ENCODE measurements at places on chromosomes 16 and 17.

DNA sequence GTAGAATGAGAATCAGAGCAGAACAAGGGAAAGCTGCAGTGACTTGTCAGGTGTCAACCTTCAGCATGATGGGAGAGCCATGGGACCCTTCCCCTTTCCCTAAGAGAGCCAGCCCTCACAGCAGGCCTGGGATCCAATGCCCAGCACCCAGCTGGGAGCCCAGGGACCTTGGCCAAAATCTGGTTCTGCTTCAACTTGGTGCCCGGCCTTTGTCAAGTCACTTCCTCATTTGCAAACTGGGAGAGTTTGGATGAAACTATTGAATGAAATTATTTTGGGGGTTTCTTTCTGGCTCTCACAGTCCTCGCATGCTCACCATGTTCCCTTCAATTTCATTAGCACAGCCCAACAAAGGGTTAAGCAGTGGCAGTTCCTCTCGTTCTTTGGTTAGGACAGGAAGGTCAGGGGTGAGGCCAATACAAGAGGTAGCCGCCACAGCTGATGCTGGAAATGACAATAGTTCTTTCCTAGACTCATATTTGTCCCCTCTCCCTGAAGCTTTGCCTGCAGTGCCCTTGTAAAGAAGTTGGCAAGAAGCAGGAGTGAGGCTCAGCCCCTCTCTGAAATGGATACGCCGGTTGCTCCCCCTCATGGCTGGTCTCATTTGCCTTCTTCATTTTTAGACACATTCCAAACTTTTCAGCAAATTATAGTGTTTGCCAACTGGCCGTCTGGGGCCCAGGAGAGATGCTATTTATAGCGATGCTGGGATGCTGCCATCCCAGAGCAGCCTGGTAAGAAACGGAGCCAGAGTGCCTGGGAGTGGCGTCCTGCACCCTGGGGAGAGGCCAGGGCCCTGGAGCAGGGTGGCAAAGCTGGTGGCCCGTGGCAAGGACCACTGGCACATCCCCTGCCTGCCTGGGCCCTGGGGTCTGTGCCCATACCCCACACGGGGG is 34.5 kb upstream of the MEOX1 start:
- no peak for DNase-seq

GRCh38 chr16:24308200-24308599 is 52.1 kb downstream of the CACNG3 start:
- no peak for DNase-seq

- DNase-seq = no peak
Measured at GRCh38 chr16:85395207-85395912, 217.8 kb upstream of the GSE1 start.

DNA sequence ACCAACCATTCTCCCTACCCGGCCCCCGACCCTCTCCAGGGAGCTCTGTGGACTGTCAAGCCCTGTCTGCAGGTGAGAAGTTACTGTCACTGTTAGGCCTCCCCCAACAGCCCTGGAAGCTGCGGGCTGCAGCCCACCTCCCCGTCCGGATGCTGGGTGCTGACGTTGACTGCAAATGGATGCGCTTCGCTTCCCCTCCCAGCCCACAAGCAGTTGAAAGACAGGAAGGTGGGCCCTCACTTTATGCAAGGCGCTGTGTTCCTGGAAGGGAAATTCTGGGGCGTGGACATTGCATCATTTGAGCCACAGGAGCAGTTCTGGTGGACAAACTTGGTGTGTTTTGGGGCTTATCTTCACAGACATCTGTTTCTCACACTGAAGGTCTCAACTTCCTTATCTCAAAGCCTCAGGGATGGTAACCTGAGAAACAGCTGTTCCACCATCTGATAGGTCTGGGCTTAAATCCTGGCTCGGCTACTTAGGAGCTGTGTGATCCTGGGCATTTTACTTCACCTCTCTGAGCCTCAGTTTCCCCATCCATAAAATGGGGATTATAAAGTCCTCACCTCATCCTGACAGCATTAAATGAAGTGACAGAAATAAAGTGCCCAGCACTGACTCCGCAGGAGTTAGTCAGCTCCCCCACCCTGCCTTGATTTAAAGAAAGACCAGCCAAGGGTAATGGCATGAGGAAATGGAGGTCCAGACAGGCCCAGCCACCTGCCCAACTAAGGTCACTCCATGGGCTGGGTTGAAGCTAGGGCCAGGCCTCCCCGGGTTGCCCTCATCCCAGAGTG is 4.6 kb upstream of the DRC7 start:
- peak; percentile 30 for DNase-seq

DNA sequence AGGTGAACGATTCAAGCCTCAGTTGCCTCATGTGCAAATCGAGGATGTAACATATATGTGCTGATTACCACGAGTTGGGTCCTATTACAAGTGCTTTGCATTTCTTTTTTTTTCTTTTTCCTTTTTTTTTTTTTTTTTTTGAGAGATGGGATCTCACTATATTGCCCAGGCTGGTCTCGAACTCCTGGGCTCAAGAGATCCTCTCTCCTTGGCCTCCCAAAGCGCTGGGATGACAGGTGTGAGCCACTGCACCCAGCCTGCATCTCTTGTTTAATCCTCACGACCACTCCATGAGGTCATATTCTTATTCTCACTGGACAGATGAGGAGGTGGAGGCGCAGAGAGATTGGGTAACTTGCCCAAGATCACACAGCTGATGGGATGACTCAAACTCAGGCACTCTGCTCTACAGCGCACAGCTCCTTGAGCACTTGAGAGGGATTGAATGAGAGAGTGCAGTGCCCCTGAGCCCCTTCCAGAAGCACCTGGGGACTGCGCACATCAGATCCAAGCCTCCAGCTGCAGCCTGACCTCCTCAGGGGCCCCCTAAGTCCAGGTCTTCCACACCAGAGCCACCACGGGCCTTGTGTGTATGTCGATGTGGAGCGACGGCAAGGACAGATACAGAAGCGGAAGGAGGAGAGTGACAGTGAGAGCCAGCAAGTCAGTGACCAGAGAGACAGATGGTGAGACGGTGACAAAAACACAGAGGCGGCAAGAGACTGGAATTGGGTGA is 4.9 kb downstream of the STX1B start:
- DNase-seq = no peak

- no peak for DNase-seq
Measured at GRCh38 chr16:50578137-50578536, 29.9 kb downstream of the NKD1 start.

GRCh38 chr16:87344931-87345631 is 27.9 kb upstream of the C16orf95 start:
- peak; percentile 32 for DNase-seq

GRCh38 chr16:4796982-4797804 is 2.0 kb downstream of the SMIM22 start:
- no peak for DNase-seq

DNA sequence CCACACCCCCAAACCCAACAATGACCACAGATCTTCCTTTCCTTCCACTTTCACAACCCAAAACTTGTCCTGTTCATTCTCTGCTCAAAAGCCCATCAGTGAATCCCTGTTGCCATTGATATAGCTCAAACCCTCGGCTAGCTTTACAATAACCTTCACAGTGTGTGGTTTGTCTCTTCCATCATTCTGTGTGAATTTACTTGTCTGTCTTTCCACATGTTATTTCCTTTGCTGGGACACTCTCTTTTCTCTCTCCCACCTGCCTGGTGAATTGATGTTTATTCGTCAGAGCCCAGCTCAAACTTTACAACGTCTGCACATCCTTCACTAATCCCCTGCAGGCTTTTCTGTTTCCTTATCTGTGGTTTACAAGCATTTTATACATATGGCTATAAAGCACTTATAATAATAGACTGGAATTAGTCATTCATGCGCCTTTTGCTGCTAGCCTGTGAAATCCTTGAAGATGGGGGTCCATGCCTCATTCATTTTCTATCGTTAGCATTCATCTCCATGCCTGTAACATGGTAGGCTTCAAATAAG is 114.4 kb downstream of the CDH13 start:
- DNase-seq = no peak

GRCh38 chr16:15641753-15642556 is 999 bp downstream of the MARF1 start:
- DNase-seq = no peak

DNA sequence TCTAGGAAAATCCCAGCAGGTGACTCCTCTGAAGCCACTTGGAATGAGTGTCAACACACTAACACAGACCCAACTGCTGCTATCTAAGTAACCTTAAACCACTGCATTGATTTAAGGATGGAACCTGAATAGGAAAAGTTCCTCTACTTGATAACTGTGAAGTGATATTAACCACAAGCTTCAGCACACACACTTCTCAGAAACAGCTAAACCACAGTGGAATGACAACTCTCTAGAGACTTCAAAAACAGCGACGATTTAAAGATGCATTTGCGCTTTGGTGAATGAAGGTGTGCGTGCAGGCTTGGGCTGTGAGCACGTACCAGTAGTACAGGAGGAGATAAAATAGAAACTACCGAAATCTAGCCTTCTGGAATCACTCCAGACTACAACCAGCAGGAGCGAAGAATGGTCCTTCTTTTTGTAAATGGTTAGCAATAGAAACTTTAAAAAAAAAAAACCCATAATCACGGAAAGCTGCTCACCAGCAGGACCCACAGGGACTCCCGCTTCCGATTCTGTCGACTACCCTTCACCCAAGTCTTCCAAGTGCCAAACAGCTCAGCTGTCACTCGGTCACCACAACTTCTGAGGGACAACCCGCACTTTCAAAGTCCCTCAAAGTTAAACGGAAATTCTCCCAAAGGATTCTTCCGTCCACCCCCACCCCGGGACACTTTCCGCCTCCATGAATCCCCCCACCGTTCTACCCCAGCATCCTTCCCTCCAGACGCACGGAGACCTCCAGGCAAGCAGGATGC is 137.7 kb upstream of the CORO6 start:
- no peak for DNase-seq

- DNase-seq = no peak
Measured at GRCh38 chr17:75759457-75759856, 5.5 kb downstream of the GALK1 start.

- DNase-seq = no peak
Measured at GRCh38 chr16:83914091-83914710, 15.3 kb downstream of the MLYCD start.

DNA sequence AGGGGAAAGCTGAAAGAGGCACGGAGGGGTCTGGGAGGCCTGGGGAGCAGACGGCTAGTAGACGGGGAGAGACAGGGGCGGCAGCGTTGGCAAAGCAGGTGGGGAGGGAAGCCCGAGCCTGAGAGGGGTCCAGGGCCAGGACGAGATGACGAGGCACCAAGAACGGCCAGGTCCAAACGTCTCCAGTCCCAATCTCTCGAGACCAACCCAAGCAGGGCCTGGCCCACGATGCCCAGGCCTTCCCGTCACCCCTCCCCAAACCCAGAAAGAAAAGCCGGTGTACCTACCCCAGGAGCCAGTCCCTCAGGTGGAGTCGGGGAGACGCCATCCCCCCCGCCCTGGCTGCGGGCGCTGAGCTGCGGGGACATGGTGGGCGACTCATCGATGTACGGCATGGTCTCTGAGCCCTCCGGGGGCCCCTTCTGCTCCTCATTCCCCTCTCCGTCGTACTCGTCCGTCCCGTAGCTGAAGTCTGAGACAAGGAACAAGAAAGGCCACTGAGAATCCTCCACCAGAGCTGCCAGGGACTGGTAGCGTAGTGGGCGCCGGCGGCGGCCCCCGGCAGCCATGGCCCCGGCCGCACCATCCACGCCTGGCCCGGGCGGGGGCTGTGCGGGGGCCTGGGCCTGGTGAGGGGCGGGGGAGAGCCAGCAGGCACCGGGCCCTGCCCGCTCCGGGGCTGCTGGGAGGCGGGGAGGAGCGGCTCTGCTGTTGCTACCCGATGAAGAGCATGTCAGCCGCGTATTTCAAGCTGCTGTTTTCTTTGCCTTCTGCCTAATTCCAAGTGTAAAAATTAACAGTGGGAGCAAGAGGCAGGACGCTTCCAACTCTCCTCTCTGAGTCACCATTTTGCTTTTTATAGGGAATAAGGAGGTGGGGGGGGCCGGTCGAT is 54.6 kb downstream of the ABR start:
- DNase-seq = no peak

DNA sequence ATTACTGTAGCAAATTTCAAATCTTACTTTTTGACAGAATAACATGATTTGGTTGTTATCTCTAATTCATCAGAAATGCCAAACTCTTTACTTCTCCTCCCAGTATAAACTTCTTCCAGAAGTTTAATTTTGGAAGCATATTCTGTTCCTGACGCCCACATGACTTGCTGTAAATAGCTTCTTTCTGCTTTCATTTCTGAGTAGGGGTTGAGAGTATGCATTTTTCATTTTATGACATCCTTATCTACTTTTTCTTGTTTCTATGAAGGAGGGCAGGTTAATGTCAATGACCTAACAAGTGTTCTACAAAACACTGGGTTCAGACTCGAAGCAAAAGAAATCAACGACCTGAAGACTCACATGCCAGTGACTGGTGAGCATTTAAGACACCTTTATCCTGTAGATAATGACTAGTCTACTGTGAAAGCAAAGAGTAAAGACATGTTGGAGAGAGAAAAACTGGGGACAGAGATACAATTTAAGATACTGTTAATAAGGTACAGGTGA is 36.5 kb upstream of the EFCAB3 start:
- DNase-seq = no peak

DNA sequence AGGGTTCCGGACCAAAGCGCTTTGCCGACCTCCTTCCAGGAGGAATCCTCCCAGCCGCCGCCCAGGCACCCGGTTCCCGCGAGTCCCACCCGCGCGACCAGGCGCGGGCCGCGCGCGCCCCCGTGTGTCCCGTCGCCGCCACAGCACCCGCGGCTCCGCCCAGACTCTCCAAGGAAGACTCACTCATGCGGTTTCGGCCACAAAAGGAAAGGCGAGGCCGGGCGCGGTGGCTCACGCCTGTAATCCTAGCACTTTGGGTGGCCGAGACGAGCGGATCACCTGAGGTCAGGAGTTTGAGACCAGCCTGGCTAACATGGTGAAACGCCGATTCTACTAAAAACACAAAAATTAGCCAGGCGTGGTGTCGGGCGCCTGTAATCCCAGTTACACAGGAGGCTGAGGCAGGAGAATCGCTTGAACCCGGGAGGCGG is 3.5 kb upstream of the PKMYT1 start:
- no peak for DNase-seq

DNA sequence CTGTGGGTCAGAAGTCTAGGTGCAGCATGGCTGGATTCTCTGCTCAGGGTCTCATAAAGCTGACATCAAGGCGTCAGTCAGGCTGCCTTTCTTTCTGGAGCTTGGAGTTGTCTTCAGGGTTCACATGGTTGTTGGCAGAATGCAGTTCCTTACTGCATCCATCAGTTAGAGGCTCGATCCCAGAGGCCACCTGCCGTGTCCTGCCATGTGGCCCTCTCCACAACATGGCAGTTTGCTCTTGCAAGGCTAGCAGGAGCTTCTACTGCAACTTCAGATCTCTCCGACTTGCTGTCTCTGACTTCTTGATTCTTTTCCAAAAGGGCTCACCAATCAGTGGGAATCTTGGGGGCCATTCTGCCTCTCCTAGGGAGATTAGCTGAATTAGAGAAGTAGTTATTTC is 11.9 kb downstream of the PITPNC1 start:
- no peak for DNase-seq

GRCh38 chr16:79609861-79610260 is 9.3 kb upstream of the MAF start:
- DNase-seq = no peak

GRCh38 chr17:35695613-35696012 is 35.8 kb upstream of the RASL10B start:
- no peak for DNase-seq

DNA sequence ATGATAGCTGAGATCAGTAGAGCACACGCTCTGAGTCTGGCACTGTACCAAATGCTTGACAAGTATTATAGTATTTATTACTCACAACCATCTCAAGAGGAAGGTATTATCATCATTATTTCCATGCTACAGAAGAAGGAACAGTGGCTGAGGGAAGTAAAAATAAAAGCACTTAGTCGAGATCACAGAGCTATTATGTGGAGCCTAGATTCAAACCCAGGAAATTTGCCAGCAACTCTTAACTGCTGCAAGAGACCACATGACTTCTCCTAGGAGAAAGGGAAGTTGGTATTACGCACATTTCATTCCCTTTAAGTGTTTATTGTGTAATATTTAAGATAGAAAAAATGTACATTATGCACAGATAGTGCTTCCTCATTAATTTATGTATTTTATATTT is 1.0 kb upstream of the RHOT1 start:
- DNase-seq = no peak
